Adrenal gland (tissue), 19 donors: ENCODE measurements at places on chromosomes 11 and 22. TPM values are rescaled to one million over a fixed set of nuclear protein-coding genes. Genes with fewer than 3 reads are reported as not detected.
A peak's percentile ranks its signal among the peaks of the same experiment; 100 is the strongest.

TUB gene
- total RNA-seq, result 9.3 TPM

GRCh38 chr11:109435121-109435742, 13.2 kb downstream of the C11orf87 start:
- no peak for DNase-seq
- H3K36me3 ChIP-seq, result no peaks in the 10 kb centered on the region
- H3K4me1 ChIP-seq, result no peaks in the 10 kb centered on the region
- H3K27me3 ChIP-seq, result peaks cover 5% of the 10 kb centered on the region
- H3K27ac ChIP-seq, result no peak overlapping the region
- no peak overlapping the region for H3K4me3 ChIP-seq

- H3K36me3 ChIP-seq, result no peaks in the 10 kb centered on the region
- no peaks in the 10 kb centered on the region for H3K27me3 ChIP-seq
- no peak overlapping the region for H3K4me3 ChIP-seq
- no peak overlapping the region for H3K27ac ChIP-seq
- no peaks in the 10 kb centered on the region for H3K4me1 ChIP-seq
Measured at GRCh38 chr11:55726715-55727324, 46.4 kb upstream of the OR5D13 start.

OR52I1 gene
- not detected for total RNA-seq

RPS6KA4 gene
- 26.3 TPM for total RNA-seq

DNA sequence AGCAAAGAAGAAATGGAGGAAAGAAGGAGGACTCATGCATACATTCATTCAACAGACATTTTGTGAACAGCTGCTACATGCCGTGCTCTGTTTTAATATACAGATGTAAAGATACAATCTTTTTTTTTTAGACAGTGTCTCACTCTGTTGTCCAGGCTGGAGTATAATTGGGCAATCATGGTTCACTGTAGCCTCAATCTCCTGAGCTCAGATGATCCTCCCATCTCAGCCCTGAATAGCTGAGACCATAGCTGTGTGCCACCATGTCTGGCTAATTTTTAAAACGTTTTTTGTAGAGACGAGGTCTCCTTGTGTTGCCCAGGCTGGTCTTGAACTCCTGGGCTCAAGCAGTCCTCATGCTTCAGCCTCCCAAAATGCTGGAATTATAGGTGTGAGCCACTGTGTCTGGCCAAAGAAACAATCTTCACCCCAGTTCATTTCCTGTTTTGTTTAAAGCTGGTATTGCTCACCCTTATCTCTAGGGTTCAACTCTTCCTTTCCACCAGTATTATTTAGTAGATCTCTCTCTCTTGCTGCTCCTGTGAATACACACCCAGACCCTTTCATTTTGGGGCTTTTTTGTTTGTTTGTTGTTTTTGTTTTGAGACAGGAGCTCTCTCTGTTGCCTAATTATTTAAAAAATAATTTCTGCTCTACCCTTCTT, 69.8 kb downstream of the RNF169 start:
- H3K4me3 ChIP-seq, result no peak overlapping the region
- no peak overlapping the region for H3K27ac ChIP-seq
- H3K4me1 ChIP-seq, result no peaks in the 10 kb centered on the region
- DNase-seq, result no peak

DNA sequence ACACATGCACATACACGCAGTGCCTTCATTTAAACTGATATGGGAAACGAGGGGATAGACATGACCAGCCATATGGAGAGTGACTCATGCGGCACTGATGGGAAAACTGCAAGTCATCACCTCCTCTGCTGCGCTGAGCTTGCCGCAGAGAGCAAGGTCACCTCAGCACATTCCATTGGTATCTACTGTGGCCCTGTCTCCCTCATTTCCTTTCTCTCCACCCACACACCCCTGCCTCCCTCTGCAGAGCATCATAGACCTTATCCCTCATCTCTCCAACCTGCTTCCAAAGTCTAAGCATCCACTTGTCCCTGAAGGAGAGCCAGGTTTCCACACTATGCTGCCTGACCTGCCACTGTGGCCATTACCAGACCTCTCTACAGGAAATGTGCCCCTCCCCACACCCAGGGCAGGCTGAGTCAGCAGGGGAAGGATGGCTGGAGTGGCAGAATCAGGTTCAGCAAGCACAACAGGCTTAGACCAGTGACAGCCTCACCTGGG, 116.9 kb upstream of the SNX19 start:
- DNase-seq, result peak; percentile 68
- H3K36me3 ChIP-seq, result no peaks in the 10 kb centered on the region

DNA sequence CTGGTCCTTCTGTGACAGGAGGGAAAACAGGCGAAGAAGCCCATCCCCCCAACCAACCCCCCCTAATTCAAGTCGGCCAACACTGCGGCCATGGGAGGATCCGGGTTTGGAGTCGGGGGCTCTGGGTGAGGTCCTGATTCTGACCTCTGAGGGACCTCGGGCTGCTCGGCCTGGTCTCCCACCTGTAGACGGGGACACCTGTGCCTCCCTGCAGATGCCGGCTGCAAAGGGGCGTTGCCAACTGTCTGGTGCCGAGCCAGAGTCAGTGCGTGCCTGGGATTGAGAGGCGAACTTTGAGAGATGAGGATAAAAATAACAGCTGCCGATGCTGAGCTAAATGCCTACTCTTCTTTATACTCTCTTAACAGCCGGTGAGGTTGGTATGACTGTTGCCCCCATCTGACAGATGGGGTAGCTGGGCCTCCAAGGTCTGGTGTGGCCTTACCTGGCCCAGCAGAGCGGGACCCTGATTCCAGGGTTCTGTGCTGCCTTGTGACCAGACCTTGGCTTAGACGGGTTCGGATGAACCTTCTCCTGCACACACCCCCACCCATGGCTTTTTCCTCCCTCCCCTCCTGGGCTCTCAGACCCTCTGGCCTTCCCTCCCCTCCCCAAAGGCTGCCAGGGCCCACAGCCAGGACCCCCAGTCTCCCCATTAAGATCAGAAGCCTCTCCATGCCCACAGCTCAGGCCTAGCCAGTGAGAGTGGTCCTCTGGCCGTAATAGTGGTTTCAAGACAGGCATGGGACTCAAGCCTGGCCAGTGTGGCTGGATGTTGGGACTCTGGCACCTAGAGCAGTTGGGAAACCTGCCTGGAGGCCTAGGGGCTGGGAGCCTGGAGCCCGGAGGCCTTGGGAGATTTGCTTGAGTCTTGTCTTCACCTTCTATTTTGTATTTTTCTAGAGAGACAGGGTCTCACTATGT, 41.7 kb downstream of the KCNJ4 start:
- H3K4me3 ChIP-seq, result no peak overlapping the region
- H3K27ac ChIP-seq, result no peak overlapping the region
- H3K4me1 ChIP-seq, result peaks cover 4% of the 10 kb centered on the region
- DNase-seq, result peak; percentile 35

GRCh38 chr11:42631220-42631843, 680.5 kb upstream of the API5 start:
- no peaks in the 10 kb centered on the region for H3K27me3 ChIP-seq
- H3K36me3 ChIP-seq, result no peaks in the 10 kb centered on the region
- H3K4me3 ChIP-seq, result no peak overlapping the region
- DNase-seq, result no peak
- H3K27ac ChIP-seq, result no peak overlapping the region

DNA sequence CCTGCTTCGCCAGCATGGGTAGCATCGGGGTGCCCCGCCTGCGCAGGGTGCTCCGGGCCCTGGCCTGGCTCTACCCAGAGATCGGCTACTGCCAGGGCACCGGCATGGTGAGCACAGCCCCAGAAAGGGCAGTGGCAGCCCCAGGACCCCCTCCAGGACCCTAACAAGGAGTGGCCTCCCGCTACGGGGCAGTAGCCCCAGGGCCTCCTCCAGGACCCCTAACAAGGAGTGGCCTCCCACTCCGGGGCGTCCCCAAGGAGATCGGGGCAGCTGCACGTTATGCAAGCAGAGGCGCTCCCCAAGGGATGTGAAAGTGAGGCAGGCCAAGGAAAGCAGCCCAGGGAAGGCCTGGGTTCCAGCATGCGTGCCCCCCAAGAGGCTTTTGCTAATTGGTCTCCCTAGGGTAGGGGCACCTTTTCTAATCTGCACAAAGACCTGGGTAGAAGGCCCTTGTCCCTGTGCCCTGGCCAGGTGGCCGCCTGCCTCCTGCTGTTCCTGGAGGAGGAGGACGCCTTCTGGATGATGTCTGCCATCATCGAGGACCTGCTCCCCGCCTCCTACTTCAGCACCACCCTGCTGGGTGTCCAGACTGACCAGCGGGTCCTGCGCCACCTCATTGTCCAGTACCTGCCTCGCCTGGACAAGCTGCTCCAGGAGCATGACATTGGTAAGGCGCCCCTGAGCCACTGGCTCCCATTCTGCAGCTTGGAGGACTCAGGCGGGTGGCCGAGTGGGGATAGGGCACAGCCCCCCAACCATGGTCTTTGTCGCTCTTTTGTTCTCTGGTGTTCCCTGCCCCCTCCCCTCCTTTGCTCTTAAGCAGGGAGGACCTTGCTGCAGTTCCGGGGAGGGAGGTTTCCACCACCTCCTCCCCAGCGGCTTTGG, 35.0 kb downstream of the SGSM3 start:
- no peaks in the 10 kb centered on the region for H3K36me3 ChIP-seq
- no peak overlapping the region for H3K4me3 ChIP-seq
- H3K27me3 ChIP-seq, result no peaks in the 10 kb centered on the region
- no peak overlapping the region for H3K27ac ChIP-seq
- H3K4me1 ChIP-seq, result no peaks in the 10 kb centered on the region
- no peak for DNase-seq

- no peaks in the 10 kb centered on the region for H3K27me3 ChIP-seq
- H3K4me3 ChIP-seq, result no peak overlapping the region
- no peaks in the 10 kb centered on the region for H3K36me3 ChIP-seq
- H3K27ac ChIP-seq, result no peak overlapping the region
- no peak for DNase-seq
- peaks cover 39% of the 10 kb centered on the region for H3K4me1 ChIP-seq
Measured at GRCh38 chr11:68384530-68385081, 72.2 kb downstream of the LRP5 start.

APOL5 gene
- not detected for total RNA-seq

DNA sequence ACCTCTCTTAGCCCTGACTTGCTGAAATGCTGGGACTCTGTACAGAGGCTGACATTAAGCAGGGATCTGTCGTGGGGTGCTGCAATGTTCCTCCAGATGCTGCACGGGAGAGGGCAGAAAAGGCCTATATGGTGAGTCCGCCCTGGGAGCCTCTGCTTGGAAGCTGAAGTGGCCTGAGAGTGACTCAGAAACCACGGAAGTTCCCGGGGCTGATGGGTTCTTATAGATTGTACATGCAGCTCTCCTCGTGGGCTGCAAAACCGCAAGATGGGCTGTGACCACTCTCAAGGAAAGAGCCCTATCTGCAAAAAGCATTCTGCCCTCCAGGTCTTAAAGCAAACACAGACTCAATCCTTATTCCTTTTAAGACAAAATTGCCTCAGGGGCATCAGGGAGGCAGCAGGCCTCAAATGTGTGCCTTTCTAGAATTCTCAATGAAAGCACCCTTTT, 5.8 kb upstream of the SLC43A3 start:
- no peaks in the 10 kb centered on the region for H3K36me3 ChIP-seq
- no peak overlapping the region for H3K27ac ChIP-seq
- no peaks in the 10 kb centered on the region for H3K4me1 ChIP-seq
- H3K27me3 ChIP-seq, result no peaks in the 10 kb centered on the region
